Activated naive CD4-positive, alpha-beta T cell (primary cell): ENCODE measurements at places on chromosomes 13 and 19.

DNA sequence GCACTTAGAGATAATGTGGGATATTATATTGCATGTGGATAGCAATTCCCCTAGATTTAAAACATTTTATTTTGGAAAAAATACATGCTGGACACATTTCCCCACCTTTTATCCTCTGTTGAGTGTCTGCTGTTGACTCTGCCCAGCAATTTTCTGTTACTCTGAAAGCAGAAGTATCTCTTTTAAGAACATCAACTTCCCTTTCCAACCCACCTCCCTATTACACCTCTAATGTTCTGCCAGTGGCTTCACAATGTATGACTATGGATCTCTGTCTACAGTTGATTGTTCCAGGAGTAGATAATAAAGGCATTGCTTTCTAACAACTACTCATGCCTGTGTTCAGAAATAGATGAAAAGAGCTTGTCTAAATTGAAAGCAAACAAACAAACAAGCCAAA lies 754.8 kb upstream of the SLITRK6 start:
- no peak for DNase-seq

GRCh38 chr13:36841391-36841790 lies 22.4 kb downstream of the RFXAP start:
- DNase-seq = no peak

- DNase-seq = no peak
These were observed 5.0 kb upstream of the EML2 start for GRCh38 chr19:45643927-45644771.

DNA sequence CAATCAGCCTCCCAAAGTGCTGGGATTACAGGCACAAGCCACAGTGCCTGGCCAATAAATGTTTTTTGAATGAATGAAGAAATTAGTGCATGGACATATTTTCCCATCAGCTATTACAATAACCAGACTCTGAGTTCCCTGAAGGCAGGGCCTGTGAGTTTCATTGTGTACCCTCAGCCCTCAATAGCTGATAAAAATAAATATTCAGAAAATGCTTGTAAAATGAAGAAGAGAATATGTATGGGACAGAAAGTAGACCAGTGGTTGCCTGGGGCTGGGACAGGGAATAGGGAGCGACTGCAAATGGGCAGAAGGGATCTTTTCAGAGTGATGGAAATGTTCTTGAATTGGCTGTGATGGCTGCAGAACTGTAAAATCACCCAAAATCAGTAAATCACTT lies 28.8 kb downstream of the NUMBL start:
- DNase-seq = no peak

GRCh38 chr13:27018344-27018861 lies 153.2 kb downstream of the USP12 start:
- no peak for DNase-seq

- DNase-seq = no peak
These were observed at the start of gene LILRA5 for GRCh38 chr19:54312436-54313377. Gene LILRA5 (minus strand): TSS chr19:54313166. CDS start chr19:54313019, 147 bp downstream.

DNA sequence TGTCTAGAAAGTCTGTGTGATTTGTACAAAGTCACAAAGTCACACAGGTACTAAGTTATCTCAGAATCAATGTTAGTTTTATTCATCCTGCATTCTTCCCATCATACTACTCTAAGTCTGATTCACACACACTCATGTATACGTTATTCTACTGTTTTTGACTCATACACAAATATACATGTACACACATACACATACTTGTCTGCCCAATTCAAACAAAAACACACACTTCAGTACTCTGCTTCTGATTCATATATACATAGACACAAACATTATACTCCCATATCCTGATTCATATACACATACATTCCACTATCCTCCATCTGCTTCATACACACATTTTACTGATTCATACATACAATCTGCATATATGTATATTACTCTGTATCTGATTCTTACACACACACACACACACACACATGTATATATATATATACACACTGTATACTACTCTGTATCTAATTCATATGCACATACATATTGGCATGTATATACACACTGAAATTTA lies 69.3 kb downstream of the KLF12 start:
- no peak for DNase-seq

GRCh38 chr19:36009633-36010379 lies 1.2 kb upstream of the SYNE4 start:
- no peak for DNase-seq

DNA sequence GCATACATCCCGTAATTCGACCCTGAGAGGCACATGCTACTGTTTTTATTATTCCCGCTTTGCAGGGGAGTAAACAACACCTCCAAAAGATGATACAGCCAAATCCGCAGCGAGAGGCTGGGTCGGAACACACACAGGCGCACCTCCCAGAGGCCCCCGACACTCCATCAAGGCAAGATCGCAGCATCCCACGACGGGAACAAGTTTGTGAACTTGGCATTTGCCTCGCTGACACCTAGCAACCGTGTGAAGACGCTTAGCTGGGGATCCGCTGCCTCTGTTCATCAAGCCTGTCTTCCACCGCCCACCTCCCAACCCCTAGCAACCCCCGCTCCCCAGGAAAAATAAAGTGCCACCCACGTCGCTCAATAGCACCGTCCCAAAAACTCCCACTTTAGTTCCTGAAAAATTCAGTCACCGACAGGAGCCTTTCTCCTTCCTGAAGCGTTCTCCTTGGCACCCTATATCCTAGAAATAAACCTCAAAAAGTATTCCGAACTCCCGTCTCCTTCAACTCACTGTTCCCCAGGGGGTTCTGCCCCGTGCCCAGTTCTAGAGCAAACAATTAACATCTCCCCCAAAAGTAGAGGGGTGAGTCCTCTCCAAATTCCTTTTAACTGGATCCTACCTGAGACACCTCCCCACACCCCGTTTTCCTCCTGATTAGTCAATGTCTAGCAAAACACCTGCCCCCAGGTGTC lies 1.7 kb downstream of the GNG7 start:
- DNase-seq = no peak

DNA sequence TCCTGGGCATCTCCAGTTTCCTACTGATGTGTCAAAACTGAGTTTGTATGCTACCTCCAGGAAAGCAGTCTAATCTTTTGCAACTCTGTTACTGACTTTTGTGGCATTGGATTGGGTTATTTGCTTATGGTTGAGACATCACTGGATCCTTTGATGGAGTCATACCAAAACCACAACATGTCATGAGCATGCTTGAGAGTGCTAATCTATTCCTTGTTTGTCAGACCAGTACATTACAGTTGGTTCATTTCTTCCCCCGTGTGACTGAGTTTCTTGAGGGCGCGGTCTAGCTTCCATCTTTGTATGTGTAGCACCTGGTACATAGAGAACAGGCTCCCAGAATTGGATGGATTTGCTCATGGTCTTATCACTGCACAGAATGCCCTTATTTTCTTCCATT lies 43.2 kb downstream of the SUGT1 start:
- no peak for DNase-seq

- DNase-seq = no peak
These were observed 43.7 kb downstream of the FRY start for GRCh38 chr13:32075170-32075851.

DNA sequence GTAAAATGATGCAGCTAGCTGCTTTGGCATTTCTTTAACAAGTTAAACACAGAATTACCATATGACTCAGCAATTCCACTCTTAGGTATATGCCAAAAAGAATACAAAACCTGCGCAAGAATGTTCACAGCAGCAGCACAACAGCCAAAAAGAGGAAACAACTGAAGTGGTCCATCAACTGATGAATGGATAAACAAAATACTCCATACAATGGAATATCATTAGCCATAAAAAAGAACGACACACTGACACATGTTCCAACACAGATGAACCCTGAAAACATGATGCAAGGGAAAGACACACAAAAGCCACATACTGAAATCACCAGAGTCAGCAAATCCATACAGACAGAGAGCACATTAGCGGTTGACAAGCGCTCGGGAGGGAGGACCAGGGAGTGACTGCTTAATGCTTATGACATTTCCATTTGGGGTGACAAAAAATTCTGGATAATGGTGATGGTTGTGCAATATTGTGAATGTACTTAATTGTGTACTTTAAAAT lies 3.0 kb downstream of the PCID2 start:
- DNase-seq = no peak

DNA sequence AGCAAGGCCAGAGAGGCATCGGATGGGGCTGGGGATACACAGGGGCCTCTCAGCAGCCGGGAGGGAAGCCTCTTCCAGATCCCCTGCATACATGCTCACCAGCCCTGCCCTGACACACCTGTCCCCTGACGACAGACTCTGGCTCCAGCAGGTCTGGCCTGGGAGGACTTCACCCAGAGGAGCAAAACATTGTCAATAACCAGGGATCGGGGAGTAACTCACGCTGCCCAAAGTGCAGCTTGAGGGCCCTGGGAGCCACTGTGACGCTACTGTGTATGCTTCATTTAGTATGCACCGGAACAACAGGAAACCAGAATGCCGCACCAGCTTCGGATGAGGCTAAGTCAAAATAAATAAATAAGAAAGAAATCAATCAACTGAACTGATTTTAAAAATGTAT lies 12.4 kb upstream of the CD22 start:
- no peak for DNase-seq

- DNase-seq = no peak
These were observed 217.0 kb upstream of the OBI1 start for GRCh38 chr13:78875792-78876580.

DNA sequence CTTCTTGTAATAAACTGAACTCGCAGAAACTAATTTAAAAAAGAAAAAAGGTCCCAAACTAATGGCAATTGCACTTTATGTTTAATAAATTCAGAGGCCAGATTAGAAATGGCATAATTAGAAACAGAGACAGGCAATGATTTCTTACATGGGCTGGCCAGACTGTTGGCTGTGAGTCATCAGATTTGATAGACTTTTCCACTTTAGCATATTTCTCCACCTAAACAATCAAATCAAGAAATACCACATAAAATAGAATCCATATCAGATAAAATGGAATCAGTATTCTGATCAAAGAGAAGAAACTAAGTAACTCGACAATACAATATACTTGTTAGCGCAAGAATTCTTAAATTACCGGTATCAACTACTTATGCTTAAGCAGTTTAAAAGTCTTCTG lies 29.0 kb downstream of the EXOSC8 start:
- DNase-seq = no peak

- DNase-seq = no peak
These were observed 6.3 kb downstream of the SLC7A1 start for GRCh38 chr13:29589234-29589633.

- no peak for DNase-seq
These were observed 380.2 kb downstream of the FGF9 start for GRCh38 chr13:22050951-22051563.
